ENCODE measurements at places on chromosomes 3 and 15.

GRCh38 chr15:80710635-80711554, 15.8 kb downstream of the ABHD17C start:
- DNase-seq = no peak

DNA sequence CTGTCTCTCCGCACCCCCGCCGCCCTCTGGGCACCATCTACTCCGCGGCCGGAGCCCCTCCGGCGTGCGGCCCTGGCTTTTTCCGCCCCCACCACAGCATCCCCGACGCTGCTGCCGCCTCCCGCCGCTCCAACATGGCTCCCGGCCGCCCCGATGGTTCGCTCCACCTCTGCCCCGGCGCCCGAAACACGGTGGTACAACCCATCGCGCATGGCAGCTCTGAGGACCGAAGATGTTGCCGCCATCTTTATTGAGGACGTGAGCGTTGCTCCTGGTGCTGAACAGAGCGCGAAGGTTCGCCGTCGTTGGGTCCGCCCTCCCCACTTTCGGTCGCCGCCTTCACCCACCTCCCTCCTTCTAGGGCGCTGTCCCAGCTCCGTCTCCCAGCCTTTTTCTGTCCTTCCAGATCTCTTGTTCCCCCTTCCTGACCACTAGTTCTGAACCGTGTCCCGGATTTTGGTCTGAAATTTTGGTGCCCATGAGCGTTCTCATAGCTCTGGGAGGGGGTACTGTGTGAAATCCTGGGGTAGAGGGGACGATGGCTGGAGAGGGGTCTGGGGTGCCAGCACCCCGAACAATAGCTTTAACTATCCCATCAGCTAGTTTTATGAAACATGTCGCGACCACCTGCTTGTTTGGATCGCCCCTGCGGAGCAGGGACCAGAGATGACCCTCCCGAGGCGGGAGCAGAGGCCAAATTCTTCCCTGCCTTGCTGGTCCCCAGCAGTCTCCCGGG, at the start of gene CELSR3:
TSS of gene CELSR3 (minus strand) at position 134 of the 736 bp plus-strand sequence. CDS start 252 bp downstream, outside the sequence.
- DNase-seq = peak; percentile 70

DNA sequence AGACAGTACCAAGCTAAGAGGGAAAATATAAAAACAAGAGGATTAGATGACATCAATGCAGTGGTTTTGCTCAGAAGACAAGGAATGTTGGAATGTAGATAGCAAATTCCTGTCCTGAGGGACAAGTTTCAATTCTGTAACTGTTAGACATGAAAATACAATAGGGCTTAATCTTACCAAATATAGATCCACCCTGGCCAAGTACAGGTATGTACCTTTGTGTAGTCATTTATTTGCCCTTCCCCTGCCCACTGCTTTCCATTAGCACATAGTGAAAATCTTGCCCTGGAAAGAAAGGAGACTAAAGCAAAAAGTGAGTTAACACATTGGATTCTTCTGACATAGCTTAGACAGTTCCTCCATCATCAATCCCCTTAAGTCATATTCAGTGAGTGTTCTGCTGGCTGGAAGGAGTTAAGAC, 389.0 kb upstream of the THBS1 start:
- no peak for DNase-seq

DNA sequence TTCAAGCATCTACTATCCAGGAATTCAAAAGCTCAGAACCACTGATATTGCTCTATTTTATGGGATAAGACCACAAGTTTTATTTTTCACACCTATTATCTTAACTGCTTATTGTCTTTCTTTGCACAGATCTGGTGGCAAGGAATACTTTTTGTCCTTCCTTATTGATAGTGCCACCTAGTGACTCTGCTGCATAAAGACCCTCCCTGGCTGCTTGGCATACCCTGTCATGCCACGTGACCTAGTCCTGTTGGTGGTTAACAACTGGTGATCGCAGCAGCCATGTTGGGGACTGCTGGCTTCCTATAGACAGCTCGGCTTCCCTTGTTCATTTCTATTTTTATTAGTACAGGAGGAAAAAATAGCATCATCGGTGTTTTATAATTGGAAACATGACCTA, 236.3 kb downstream of the MEX3B start:
- no peak for DNase-seq

DNA sequence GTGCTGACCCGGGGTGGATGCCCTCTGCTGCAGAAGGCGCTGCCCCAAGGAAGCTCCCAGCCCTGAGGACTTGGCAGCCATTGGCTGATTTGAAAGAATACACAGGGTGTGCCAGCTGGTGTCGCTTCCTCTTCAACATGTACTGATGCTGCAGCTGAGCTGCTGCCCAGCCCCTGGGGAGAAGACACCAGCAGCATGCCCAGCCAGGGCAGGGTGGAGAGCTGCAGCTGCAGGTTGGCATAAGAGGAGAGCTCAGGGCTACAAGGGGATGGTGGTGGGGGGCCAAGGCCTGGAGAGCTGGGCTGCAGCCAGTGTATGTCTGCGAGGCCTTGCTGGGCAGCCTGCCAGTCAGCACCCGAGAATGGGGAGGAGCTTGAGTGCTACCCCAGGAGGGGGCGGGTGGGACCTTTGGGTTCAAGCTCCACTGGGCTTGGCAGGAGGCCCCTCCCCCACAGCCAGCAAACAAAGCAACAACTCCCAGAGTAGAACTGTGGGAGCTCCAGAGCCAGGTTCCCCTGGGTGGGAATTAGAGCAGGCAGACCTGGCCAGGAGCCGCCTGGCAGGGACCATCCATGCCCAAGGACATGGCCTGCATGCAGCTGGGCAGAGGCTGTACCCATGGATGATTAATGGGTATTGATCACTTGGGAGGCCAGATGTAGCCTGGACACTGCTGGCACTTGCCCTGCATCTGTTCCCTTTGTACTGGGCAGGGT, 9.2 kb upstream of the SEMA4B start:
- DNase-seq = peak; percentile 71

DNA sequence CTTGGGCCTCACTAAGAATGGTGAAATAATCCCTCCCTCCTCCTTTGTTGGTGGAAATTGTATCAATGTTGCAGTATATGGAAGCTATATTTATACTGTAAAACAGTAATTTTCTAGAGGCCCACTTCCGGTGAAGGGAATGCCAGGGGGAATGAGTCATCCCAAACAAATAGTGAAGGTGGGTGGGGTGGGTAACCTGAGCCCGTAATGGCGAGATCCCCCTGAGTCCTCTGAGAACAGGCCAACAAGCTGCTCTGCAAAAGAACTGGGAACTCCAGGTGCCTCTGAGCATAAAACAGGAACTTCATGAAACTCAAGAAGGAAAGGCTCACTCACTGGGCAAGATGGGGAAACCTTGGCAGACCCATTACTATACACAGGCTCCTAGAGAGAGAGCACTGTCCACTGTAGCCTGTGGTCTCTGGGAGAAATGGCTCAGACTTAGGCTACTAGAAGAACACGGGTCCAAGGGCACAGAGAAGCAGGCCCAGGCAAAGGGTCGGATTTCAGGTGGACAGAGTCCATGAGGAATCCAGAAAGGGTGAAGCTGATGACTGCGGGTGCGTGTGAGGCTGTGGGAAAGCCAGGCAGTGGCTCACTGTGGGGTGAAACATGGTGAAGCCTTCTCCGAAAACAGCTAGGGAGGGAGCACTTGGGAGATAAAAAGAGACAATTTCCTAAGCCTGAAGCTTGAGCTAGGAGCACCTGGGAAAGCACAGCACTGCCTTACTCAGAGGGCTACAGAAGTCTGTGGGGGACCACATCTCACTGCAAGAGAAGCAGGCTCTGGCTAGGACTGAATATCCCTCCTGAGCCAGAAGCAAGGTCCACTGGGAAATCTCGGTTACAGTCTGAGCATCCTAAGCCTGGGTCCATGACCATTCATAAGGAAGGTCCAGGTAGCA, 19.8 kb downstream of the LARP6 start:
- DNase-seq = no peak

DNA sequence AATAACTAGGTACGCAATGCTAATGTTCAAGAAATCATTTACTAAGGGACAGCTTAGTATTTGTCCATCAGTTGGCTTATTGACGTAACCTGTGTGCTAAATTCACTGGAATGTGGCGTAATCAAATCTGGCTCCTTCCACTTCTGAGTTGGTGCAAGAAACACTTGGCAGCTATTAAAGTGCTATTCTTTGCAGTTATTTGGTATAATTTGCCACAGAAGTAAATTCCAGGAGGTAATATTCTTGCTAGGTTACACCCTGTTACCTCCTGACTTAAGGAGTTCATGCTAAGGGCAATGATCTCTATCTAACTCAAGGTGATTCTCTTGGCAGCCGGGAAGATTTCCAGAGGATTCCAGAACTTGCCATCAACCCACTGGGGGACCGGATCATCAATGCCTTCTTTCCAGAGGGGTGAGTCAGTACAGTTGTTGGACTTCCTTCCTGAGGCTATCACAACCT, 25.5 kb downstream of the CHP1 start:
- DNase-seq = no peak

DNA sequence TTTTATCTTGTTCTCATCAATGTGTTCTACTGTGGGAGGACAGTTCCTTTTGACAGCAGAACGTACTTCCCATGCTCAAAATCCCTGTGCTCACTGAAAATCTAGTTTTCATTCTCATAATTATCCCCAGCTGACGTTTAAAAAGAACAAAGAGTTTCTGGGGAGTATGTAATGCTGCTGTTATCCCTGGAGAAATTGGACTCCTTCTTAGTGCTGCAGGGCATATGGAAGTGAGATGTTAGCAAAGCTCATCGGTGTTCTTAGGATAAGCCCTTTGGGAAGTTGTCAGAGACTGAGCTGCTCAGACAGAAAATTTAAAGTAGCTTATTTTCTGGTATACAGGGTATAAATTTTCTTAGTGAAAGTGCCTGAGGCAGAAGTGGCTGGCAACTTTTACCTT, 66.5 kb downstream of the CDAN1 start:
- DNase-seq = no peak

GRCh38 chr3:143105170-143105569, 14.4 kb upstream of the CHST2 start:
- no peak for DNase-seq

- DNase-seq = no peak
These were observed 106.5 kb upstream of the SLC4A7 start for GRCh38 chr3:27590437-27591298.

GRCh38 chr3:144831955-144832716, 860.5 kb downstream of the DIPK2A start:
- no peak for DNase-seq

DNA sequence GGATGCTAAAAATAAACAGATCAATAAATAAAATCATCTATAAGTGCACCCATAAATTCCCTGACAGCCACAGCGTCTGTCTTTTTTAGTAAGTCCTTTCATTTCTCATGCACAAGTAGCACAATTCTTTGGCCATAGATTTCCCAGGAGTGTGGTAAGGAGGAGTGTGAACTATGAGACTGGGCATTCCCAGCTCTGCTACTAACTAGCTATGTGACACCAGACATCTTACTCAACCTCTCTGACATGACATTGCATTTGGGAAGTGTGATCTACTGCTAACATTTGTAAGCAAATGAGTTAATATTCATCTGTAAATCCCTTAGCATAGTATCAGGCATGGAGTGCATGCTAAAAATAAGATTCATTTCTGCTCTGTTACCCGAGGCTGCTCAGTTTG, 301.7 kb downstream of the NTRK3 start:
- DNase-seq = no peak

DNA sequence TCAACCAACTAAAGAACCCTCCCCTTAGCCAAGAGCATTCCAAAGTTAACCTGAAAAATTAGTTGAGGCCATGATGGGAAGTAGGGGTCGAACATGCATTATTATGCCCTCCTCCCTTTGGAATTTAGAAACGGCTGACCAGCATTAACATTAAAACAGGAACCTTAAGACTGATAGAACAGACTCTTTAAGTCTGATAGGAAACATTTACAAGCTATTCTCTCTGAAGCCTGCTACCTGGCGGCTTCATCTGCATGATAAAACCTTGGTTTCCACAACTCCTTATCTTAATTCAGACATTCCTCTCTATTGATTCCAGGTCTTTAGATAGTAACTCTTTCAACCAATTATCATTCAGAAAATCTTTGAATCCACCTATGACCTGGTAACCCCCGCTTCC, 331.0 kb downstream of the CGGBP1 start:
- DNase-seq = no peak

GRCh38 chr3:183132409-183132808, 30.1 kb downstream of the LAMP3 start:
- DNase-seq = no peak

GRCh38 chr15:82803793-82804574, 1.9 kb downstream of the FSD2 start:
- no peak for DNase-seq

- DNase-seq = no peak
These were observed 52.3 kb downstream of the NCEH1 start for GRCh38 chr3:172658344-172659245.

All from hematopoietic multipotent progenitor cell treated with erythropoietin and hydrocortisone succinate and interleukin-3 and kit ligand, for 15 days (in vitro differentiated cells).